Right lobe of liver (tissue), 6 donors: ENCODE measurements at places on chromosomes 2 and 18.

DNA sequence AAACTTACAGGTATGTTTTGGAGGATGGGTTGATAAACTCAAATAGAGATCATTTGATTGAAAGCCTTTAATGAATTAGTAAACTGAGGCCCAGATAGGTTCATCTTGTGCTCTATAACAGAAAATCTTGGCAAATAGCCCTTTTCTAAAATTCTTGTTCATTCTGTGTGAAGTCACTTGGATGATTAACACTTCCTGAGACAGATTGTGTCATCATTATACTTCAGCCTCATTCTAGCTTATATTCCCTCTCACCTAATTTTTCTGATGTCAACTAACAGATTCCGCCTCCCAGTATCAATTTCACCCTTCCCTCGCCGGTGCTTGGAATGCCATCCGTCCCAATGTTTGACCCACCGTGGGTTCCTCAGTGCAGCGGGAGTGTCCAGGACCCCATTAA, 84.2 kb upstream of the RPE start:
- no peaks in the 10 kb centered on the region for H3K4me1 ChIP-seq
- no peaks in the 10 kb centered on the region for H3K36me3 ChIP-seq
- DNase-seq = no peak

DNA sequence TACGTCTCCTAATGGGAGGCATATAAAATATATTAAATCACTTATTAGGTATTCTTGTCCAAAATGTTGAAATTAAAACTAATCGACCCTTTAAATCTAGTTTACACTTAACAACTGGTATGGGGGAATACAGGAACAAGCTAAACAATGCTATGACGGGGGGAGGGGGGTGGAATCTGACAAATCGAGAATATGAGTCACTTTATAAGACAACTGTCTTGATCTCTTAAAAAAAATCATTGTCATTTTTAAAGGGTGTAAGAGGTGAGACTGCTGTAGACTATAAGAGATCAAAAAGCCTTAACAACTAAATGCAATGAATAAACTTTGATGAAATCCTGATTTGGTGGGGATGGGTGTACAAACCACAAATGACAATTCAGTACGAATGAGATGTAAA, 6.0 kb downstream of the MAP3K2 start:
- DNase-seq = no peak
- no peak overlapping the region for H3K4me3 ChIP-seq
- no peak overlapping the region for H3K27ac ChIP-seq

GRCh38 chr2:159562248-159562647, 54.1 kb downstream of the BAZ2B start:
- no peaks in the 10 kb centered on the region for H3K4me1 ChIP-seq
- H3K27me3 ChIP-seq = no peaks in the 10 kb centered on the region
- DNase-seq = no peak
- no peaks in the 10 kb centered on the region for H3K36me3 ChIP-seq

GRCh38 chr18:44824884-44825283, 144.2 kb downstream of the SETBP1 start:
- DNase-seq = no peak
- H3K4me3 ChIP-seq = no peak overlapping the region
- H3K27me3 ChIP-seq = no peaks in the 10 kb centered on the region
- H3K27ac ChIP-seq = no peak overlapping the region
- H3K4me1 ChIP-seq = no peaks in the 10 kb centered on the region

DNA sequence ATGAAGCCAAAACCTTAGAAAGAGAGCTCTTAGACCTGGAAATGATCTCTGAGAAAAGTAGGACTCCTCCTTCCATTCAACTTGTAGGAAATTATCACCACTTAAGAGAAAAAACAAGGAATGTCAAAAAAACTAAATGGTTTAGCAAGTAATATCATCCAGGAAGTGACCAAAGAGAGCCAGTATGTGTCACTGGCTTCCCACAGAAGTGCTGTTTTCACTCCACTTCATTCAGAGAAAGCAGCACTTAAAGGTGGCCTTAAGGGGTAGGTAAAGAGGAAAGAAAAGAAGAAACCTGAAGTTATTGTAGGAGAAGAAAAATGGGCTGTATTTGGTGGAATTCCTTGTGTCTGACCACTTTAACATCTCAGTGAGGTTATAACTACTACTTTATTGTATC, 414.4 kb upstream of the ETAA1 start:
- H3K4me1 ChIP-seq = no peaks in the 10 kb centered on the region
- no peaks in the 10 kb centered on the region for H3K36me3 ChIP-seq

DNA sequence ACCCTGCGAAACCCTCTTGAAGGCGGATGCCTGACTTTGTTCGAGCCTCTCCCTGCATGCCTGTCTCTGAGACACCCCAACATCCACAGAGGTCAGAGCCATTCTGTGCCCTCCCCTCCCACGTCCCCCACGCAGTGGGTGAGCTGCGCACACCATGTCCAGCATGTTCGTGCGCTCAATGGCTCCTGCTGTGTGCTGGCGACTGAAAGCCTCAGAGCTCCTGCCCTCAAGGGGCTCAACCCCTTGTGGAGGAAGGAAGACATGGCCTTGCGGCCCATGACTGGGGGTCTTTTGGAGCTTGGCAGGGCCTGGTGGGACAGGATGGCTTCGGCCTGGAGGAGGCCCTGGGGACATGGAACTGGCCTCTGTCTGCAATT, 45.7 kb downstream of the ANKMY1 start:
- H3K36me3 ChIP-seq = no peaks in the 10 kb centered on the region
- H3K27ac ChIP-seq = no peak overlapping the region
- no peak for DNase-seq
- H3K4me3 ChIP-seq = no peak overlapping the region

GRCh38 chr2:72133721-72134407, 13.8 kb downstream of the CYP26B1 start:
- H3K27ac ChIP-seq = no peak overlapping the region
- DNase-seq = no peak
- H3K36me3 ChIP-seq = no peaks in the 10 kb centered on the region
- H3K4me3 ChIP-seq = no peak overlapping the region
- H3K27me3 ChIP-seq = no peaks in the 10 kb centered on the region
- no peaks in the 10 kb centered on the region for H3K4me1 ChIP-seq

DNA sequence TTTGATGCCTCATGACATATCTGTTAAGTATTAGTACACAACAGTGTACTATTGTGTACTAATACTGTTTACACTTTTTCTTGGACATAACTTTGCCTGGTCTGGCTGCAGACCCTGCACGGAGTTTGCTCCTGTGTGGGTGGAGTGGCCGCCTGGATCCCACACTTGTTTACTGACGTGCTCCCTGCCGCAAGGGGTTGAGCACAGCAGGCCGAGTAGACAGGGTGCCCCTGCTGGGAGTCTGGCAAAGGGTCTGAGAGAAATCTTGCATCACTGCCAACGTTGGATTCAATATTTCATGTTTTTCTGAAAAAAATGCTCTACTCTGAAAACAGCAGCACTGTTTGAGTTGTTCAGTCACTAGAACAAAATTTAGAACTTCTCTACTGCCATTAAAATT, 59.0 kb downstream of the PDK1 start:
- no peak overlapping the region for H3K4me3 ChIP-seq
- no peak for DNase-seq
- no peaks in the 10 kb centered on the region for H3K4me1 ChIP-seq
- no peaks in the 10 kb centered on the region for H3K27me3 ChIP-seq
- H3K36me3 ChIP-seq = no peaks in the 10 kb centered on the region

DNA sequence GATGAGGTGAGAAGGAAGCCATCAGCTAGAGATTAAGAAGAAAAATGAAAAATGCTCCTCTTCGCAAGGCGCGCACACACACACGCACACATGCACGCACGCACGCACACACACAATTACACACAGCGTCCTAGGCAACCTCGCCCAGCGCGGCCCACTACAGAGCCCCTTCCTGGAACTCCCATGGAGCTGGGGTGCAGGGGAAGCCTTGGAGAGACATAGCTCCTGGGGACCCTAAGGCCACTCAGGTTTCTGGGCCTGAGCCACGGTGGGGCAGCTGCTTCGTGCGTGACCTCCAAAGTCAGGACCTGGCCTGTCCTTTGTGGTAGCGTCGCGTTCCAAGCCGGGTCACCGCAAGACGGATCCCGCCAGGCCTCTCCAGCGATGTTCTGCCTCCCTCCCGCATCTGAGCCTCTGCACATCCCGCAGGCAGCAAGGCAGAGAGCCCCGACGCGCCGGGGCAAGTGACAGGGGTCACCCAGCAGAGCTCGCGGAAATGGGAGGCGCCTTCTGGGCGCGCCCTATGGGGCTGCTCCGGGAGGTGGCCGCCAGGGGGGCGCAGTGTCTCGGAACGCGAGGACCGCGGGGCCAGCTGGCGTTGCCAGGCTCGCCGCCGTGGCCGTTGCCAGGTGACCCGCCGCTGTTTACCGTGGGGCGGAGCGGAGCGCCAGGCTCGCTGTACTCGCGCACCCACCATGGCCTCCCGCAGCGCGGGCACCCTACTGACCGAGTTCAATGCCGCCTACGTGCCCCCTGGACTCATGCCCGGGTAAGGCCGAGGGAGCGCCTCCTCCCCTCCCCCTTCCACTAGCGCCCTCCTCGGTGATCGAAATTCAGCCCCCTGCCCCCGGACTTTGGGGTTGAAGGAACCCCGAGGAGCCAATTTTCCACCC, 79.0 kb downstream of the CIB4 start:
- H3K4me3 ChIP-seq = peak overlapping the region; percentile 36
- H3K27me3 ChIP-seq = no peaks in the 10 kb centered on the region
- H3K27ac ChIP-seq = no peak overlapping the region
- peak; percentile 64 for DNase-seq

DNA sequence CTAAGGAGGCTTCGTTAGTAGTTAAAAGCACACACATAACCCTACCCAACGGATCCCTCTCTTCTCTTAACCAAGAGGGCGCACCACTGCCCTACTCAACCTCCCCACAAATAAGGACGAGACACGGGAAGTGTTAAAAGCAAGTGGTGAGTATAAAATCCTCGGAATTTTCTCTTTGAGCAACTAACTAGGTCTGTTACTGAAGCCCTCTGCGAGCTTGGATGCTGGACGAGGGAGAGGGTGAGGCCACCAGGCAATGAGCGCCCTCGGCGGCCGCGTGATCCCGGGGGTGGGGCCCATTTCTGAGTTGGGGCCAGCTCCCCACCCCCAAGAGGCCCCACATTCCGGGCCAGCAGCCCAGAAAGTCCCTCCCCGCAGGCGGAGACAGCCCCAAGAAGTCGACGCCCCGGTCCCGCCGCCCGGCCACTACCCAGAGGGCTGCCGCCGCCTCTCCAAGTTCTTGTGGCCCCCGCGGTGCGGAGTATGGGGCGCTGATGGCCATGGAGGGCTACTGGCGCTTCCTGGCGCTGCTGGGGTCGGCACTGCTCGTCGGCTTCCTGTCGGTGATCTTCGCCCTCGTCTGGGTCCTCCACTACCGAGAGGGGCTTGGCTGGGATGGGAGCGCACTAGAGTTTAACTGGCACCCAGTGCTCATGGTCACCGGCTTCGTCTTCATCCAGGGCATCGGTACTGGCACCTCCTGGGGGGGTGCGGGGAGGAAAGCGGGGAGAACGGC, at the start of gene CYBRD1:
Gene CYBRD1 (plus strand): TSS at position 423 of the 736 bp plus-strand sequence. CDS start 72 bp downstream, at position 495.
- peak within 1 kb of the TSS; percentile 68 for H3K4me3 ChIP-seq
- H3K36me3 ChIP-seq = no peaks in the 10 kb centered on the region
- peak; percentile 83 for DNase-seq

GRCh38 chr2:74847070-74847858, 13.3 kb downstream of the HK2 start:
- no peaks in the 10 kb centered on the region for H3K27me3 ChIP-seq
- no peaks in the 10 kb centered on the region for H3K4me1 ChIP-seq
- H3K4me3 ChIP-seq = no peak overlapping the region

DNA sequence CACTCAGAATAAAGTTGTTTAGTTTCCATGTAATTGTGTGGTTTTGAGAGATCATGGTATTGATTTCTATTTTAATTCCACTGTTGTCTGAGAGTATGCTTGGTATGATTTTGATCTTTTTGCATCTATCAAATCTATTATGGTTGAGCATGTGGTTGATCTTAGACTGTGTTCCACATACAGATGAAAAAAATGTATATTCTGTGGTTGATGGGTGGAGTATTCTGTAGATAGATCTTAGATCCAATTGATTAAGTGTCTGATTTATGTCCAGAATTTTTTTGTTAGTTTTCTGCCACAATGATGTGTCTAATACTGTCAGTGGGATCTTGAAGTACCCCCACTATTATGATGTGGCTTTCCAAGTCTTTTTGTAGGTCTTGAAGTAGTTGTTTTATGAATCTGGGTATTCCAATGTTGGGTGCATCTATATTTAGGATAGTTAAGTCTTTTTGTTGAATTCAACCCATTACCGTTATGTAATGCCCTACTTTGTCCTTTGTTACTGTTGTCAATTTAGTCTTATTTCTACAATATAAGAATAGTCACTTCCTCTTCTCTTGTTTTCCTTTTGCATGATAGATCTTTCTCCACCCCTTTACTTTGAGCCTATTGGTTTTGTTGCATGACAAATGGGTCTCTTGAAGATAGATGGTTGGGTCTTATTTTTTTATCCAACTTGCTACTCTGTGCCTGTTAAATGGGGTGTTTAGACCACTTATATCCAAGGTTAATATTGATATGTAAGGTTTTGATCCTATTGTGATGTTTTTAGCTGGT, 101.8 kb downstream of the TRABD2A start:
- no peak for DNase-seq
- H3K36me3 ChIP-seq = no peaks in the 10 kb centered on the region
- no peaks in the 10 kb centered on the region for H3K4me1 ChIP-seq
- H3K27me3 ChIP-seq = no peaks in the 10 kb centered on the region
- no peak overlapping the region for H3K4me3 ChIP-seq

DNA sequence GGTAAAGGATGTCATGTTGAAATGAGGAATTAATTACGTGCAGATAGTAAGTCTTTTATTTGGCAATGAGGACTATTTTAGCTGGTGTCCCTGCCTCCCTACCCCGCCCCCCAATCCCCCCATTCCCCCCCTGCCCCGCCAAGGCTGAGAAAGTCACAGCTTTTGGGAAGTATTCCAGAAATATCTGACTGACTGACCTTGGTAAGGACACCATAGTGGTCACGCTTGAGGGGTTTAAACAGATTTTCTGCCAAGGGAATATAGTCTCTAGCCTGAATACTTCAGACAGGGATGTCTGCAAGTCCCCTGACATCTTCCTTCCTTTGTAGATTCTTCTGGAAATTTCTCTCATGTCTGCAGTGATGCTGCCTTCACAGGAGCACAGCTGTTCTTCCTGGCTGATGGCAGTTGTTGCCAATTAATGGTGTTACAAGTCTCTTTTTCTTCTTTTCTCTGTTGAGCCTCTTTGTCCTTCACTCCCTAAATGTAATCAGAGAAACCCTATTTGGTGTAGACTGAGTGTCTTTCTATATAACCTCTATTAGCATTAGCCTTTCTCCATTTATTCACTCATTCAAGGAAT, 53.7 kb upstream of the MGAT5 start:
- H3K4me3 ChIP-seq = no peak overlapping the region
- DNase-seq = no peak
- H3K36me3 ChIP-seq = no peaks in the 10 kb centered on the region
- no peaks in the 10 kb centered on the region for H3K27me3 ChIP-seq
- H3K4me1 ChIP-seq = no peaks in the 10 kb centered on the region
